ENCODE measurements at places on chromosomes 11 and 22.

DNA sequence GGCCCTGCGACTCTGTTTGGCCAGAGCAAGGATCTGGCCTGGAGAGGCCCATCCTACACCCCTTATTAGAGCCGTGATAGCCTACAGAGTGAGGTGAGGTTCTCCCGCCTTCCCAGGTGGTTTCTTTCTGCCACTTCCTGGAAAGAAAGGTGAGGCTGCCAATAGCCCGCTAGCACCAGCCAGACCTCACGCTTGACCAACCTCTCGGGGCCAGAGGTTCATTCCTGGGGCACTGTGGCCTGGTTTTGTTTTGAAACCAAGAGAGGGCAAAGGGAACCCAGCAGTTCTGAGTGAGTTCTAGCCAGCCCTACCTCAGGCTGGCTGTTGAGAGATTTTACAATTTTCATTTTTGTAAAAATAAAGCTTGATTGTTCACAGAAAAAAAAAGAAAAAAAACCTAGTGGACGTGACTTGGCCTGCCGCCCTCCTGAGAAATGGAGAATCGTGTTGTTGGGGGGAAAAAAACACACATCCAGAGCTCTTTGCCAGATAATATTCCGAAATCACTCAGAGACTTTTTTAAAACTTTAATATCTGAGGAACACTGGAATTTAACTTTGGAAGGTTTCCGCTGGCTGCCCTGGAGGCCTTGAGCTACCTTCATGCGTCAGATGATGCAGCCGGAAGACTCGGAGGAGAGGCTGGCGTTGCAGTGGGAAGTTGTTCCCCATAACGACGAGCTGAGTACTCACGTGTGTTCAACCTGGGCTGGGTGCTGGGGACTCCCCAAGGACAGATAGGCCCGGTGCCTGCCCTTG lies 84.5 kb downstream of the BCR start:
- no peak for DNase-seq

GRCh38 chr22:41106122-41106968 lies 14.0 kb downstream of the EP300 start:
- DNase-seq: peak; percentile 12

GRCh38 chr22:30305906-30306626 lies 16.8 kb upstream of the CASTOR1 start:
- DNase-seq: no peak

DNA sequence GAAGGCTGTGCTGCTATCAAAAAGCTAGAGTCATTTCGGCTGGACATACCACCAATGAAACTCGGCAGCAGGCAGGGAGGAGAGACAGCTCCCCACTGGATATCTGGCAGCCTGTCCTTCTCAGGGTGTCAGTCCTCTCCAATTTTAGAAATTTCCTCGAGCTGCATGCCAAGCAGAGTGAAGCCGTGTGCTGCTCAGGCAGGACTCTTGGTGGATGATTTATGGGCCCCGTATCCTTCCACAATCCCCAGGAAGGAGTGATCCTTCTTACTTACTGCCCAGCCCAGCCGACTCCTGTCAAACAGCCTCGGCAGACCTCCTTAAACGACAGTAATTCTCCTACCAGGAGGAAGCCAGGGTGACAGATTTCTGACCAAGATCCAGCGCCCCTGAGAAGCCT lies 410.4 kb downstream of the TENM4 start:
- DNase-seq: no peak

GRCh38 chr11:134407321-134407828 lies 4.7 kb downstream of the B3GAT1 start:
- DNase-seq: no peak

- no peak for DNase-seq
Observed at GRCh38 chr11:112298535-112298934, 37.9 kb upstream of the PLET1 start.

DNA sequence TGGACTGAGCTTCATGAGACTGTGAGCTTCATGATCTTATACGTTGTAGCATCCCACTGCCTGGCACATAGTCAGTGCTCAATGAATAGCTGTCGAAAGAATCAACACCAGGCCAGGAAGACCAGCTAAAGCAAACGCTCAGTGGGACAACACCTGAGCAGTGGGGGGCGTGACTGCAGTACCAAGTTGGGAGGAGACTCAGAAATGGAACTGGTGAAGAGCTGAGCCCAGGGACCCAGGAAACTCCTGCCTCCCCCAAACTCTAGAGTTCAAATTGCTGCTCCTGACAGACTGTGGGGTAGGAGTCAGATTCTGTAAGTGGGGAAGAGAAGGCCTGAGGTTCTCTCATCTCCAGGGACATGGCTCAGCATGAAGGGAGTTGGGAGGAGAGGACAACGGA lies 59.3 kb downstream of the MORC2 start:
- DNase-seq: no peak

- no peak for DNase-seq
Observed at GRCh38 chr11:105367129-105367528, 227.6 kb upstream of the CARD18 start.

DNA sequence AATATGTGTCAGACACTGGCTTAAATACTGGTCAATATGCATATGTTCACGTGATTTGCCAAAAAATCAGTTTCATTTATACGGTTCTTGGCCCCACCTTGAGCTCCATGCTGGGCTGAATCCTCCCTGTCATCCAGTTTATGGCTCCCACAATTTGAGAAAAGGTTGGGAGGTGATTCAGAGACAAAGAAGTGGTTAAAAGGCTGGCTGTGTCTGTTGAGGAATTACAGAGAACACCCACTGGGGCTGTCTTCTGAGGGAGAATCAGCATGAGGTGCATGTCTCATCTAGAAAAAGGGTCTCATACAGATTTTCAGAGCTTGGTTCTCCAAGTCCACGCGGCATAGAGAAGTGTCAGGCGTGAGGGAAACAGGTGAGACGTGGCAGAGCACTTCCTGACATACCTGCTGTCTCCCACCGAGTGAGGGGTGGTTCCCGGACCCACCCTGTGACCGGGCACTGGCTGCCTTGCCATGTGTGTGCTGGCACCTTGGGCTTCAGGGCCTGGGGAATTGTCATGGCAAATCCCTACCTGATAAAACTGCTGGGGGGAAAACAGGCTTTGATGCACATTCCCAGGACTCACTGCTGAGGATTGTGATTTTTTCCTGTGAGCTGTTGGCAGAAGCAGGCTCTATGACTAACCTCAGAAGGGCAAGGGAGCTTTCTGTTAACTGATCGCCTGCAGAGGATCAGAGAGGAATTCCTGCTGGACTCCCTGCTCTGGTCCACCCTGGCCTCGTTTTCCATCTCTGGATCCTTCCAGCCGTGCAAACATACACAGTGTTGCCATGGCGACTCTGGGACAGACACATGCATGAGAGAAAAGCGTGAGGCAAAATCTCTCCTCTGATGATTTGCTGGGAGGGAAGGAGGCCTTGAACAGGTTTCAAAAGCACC lies 223.6 kb downstream of the ADAMTS15 start:
- peak; percentile 82 for DNase-seq

DNA sequence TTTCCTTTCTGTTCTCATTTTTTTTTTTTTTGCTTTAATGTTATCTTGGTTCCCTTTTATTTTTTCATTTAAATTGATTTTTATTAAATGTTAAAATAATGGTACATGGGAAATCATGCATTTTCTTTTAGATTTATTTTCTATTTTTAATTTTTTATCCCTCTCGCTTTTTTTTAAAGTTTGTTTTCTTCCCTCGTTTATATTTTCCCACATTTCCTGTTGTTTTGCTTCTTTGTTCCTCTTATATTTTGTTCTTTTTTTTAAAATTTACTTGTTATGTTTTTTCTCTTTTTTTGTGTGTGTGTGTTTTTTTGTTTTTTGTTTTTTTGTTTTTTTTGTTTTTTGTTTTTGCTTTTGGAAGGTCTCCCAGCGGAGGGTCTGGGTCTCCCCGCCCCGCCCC lies 34.9 kb upstream of the EIF3D start:
- no peak for DNase-seq

GRCh38 chr11:61787928-61788491 lies 4.4 kb downstream of the TMEM258 start:
- DNase-seq: peak; percentile 44

DNA sequence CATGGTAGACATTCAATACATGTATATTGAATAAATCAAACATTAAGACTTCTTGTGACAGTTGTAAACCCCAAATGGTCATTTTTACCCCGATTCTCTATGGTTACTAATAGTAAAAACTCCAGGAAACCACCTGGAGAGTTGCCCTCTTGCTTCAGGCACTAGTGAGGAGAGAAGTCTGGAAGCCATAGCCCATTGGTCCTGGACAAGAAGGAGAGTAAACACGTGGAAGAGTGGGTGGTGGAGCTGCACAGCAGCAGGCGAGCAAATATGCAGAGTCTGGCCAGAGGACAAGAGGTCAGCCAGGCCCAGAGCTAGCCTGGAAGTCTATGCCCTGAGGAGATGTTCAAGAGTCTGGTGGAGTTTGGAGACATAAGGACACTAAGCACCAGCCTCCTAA lies 17.7 kb downstream of the DCHS1 start:
- DNase-seq: no peak

GRCh38 chr11:69207165-69207889 lies 51.6 kb downstream of the SMIM38 start:
- DNase-seq: no peak

DNA sequence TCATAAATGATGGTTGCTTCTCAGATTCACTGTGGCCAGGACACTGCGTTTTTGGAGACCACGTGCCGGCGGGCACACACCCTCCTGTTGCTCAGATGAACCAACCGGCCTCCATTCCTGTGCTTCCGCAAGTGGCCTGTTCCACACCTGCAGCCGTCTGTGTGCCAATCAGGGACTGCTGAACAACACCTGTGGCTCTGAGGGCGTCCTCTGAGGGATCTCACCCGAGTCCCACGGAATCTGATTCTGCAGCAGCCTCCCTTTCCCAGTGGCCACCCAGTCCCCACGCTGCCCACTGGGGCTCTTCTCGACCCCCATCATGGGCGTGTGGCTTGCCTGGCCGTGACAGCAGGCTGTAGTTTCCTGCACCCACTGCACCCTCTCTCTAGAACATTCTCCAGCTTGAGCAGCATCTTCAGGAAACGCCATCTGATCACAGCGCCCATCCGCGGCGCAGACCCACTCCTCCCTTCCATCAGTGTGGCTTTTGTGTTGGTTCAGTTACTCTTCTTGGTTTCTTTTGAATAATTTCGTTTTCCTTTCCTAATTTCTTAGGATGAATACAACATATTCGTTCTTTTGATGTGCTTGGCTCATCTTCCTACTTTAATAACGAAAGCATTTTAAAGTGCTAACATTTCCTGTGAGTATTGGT lies 100.3 kb upstream of the SLC22A12 start:
- DNase-seq: no peak

DNA sequence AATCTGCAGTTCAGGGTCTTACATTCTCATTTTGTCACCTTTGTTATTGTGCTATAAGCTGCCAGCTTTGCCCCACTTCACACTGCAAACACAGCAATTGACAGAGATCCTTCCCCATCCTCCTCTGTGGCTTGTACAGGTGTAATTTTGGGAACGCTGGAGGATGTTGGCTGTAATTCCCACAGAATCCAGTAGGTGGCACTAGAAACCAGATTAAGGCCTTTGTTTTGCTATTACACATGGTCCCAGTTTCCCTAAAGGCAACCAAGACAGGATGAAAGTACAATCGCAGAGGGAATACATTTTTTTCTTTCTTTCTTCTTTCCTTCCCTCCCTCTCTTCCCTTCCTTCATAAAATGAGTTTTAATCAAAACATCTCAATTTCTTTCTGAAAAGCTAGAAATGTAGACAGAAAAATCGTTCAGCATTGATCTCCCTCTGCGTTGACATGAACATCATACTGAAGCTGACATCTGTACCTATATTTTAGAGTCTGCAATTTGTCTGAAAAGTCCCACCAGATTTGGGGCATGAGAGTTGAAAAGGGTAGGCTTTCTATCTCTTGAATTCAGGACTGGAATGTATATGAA lies 21.3 kb upstream of the NELL1 start:
- DNase-seq: peak; percentile 29

- no peak for DNase-seq
Observed at GRCh38 chr11:94648789-94649188, 81.6 kb downstream of the PIWIL4 start.

- peak; percentile 16 for DNase-seq
Observed at GRCh38 chr22:40107851-40108378, 69.8 kb upstream of the TNRC6B start.

DNA sequence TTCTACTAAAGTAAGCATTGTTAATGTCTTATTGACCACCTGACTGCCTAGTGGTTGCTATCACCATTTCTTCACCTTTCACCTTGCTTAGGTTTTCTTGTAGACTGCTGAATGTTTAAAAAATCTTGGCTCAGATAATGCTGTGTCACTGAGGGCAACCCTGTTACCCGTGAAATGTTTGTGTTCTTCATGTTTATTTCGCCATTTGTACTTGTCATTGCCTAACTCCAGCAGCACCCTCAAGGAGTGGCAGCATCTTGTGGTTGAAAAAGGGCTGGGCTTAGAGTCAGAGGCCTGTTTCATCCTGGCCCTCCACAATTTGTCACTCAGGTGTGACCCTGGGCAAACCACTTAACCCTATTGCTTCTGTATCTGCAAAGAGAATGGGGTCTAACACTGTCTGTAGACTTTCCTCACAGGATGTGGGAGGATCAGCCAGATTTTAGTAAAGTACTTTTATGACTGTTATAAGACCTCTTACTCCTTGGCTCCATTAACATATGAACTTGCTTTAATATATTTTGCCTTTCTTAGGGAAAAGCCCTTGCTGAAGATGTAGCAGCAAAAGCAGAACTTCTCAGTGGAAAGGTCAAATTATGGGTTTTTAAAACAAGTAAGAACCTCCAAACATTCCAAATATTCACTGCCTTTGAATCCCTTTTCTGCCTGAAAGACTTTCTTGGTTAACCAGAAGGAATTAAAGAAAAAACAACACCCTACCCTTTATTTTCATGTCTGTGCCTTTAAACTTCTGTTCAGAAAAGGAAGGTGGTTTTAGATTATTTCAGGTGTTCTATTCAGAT lies 154.5 kb upstream of the C11orf87 start:
- DNase-seq: peak; percentile 28

DNA sequence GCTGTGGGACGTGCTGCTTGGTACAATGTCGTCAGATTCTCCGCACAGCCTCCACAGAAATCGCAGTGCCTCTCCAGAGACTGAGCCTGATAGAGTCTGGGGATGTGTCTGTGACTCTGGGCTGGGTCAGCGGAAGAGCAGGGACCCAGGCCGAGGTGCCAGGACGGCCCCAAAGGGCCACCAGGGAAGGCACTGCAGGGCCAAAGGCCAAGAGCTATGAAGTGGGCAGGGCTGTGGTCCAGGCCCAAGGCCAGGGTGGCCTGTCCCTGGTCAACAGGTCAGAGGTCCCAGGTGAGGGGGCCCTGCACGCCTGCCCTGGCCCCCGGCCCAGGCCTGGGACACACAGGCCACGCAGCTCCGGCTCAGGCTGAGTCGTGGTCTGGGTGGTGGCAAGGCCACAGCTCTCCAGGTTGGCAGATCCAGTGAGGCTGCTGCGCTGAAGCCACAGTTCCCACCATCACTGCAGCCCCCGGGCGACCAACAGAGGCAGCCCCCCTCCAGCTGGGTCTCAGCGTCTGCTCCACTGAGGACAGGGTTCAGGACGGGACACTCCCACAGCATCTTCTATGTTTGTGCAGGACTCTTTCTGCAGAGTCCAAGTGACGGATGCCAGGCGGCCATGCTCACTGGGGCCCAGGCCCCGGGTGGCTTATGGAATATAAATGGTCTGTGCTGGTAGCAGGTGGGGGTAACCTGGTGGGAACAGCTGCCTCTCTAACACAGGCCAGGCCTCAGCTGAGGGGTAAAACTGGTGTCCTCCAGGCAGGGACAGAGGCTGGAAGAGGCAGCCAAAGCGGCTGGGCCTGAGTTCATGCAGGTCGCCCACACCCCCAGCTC lies 4.8 kb upstream of the PIM3 start:
- DNase-seq: no peak

- DNase-seq: no peak
Observed at GRCh38 chr22:33472462-33473344, 414.5 kb upstream of the SYN3 start.

Measured in LHCN-M2 (cell line).